ENCODE measurements at places on chromosomes 11 and 22. TPM values are rescaled to one million over a fixed set of nuclear protein-coding genes. Genes with fewer than 3 reads are reported as not detected.
A peak's percentile ranks its signal among the peaks of the same experiment; 100 is the strongest.

DNA sequence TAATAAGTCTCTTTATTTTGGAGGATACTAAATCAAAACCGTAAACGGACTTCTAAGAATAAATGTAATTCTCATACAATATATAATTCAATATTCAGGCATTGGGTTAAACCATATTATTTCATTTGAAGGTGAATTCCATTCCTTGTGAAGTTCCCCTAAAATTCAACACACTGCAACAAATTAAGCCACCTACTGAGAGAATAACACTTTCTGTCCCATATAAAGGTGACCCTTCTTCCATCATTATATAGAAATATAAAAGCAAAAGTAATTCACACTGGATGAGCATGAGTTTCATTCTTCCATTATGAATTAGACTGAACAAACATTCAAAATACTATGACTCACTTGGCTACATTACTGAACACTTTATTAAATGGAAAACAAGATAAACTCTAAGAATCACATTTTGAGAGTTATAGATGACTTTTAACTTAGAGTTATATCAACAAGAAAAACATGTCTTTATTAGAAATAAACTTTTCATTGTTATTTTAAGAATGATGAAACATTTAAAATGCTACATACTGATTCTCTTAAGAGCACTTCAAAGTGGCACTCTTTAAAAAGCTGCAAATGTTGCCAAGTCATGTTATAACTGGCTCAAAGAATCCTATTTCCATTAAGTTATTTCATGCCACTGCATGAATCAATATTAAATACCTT, 2.8 kb downstream of the SESN3 start:
- no peak for DNase-seq

GRCh38 chr11:35723913-35724312, 61.3 kb downstream of the TRIM44 start:
- DNase-seq, result no peak

Gene TLCD5
- 3.3 TPM for total RNA-seq

DNA sequence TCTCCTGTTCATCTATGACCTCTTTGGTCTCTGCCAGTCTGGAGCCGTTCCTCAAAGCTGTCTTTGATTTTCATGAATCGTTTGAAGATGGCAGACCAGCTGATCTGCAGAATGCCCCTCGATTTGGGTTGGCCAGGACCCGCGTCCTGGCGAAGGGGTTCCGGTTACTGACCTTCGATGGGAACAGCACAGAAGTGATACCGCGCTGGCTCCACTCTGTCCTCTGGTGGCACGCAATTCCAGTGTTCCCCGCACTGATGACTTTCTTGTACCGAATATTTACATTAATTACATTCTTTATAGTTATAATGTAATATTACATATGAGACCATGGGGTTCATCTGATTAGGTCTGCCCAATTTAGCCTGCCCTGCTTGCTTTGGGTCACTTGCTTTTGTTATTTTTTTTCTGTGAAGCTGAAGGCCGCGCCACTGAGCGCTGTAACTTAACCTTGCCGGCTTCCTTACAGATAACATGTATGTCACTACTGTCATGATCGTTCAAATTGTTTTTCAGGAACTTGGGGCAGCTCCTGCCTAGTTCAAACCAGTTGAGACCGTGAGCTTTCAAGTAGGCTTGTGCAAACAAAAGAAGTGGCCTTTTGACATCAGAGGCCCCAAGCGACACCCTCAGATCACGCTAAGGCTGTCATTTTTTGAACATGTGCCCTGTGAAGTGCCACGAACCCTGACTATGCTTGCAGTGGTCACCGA, 4.1 kb upstream of the USP18 start:
- no peak for DNase-seq

Gene OR56A3
- not detected for total RNA-seq

- DNase-seq, result no peak
Observed at GRCh38 chr22:26134654-26135330, 34.5 kb upstream of the SEZ6L start.

GRCh38 chr11:27552341-27552740, 45.8 kb upstream of the LIN7C start:
- DNase-seq, result no peak

DNA sequence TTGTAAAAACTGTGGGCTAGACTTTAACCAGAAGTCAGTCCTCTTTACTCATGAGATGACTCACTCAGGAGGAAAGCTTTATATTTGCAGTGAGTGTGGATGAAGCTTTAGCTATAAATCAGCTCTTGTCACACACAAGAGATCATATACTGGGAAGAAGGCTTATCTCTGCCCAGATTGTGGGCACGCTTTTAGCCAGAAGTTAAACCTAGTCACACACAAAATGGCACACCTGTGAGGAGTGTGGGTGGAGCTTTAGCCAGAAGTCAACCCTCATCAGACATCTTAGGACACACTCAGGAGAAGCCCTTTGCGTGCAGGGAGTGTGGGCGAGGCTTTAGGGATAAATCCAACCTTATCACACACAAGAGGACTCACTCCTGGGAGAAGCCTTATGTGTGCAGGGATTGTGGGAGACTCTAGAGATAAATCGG, 706.9 kb upstream of the LUZP2 start:
- no peak for DNase-seq

GRCh38 chr11:86593833-86594232, 78.6 kb downstream of the ME3 start:
- DNase-seq, result no peak

GRCh38 chr11:100867606-100868005, 180.5 kb downstream of the ARHGAP42 start:
- no peak for DNase-seq

- peak; percentile 29 for DNase-seq
Observed at GRCh38 chr22:48346911-48347310, 1480.8 kb downstream of the BRD1 start.

DNA sequence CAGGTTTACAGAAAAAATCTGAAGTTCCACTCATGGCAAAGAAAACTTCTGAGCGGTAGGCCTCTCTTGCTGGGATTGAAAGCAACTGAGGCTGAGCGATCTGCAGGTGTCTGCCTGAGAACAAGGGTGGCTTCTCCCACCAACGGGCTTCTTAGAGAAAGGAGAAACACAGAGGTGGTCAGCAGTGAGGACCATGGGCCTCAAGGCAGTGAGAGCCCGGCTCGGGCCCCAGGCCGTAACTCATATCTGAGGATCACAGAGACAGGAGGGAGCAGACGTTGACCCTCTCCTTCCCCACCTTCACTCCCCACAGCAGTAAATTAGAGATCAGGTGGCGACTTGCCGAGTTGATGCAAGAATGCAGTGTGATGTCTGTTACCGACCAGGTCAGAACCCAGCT, 50.9 kb upstream of the RTL6 start:
- no peak for DNase-seq

GRCh38 chr11:23931443-23931842, 565.4 kb upstream of the LUZP2 start:
- DNase-seq, result no peak

GRCh38 chr11:110296226-110297075, at the start of gene RDX:
Gene RDX (minus strand): TSS chr11:110296614. CDS start chr11:110279692, 16,922 bp downstream.
- peak; percentile 82 for DNase-seq

Gene RBMXL2
- not detected for total RNA-seq

DNA sequence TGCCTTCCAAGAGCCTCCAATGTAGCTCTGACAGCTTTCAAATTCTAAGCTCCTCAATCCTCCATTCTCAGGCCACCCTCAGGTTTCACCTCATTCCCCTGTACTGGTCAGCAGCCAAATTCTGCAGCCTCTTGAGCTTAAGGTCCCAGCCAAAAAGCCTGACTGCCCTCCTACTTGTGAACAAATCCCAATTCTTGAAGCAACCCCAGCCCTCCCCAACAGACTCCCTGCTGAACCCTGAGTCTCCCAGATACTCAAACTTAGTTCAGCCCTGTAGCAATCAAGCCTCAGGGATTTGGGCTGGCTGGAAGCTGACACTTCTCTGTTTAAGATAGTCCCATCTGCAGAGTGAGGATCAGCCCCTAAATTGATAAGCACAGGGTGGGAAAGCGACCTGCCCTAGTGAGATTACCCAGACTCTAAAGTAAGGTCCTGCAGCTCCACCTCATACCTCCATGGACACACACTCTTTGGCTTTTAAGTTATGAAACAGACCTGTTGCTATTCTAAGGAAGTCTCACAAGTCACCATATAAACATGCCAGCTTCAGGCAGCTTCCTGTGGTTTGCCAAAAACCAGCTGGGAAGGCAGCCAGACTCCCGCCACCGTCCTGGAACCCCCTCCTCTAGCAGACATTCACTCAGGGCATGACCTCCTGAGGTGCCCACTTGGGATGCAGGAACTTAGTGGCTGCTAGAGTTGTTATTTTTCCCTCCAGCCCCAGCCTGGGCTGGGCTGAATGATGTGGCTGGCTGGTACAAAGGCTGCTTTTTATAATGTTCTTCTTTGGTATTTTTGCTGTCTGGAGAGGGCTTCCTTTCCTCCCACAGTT, 82.5 kb upstream of the PICALM start:
- peak; percentile 79 for DNase-seq

- no peak for DNase-seq
Observed at GRCh38 chr11:79419120-79419519, 21.7 kb downstream of the TENM4 start.

Gene BBOX1
- total RNA-seq, result not detected

- peak; percentile 69 for DNase-seq
Observed at GRCh38 chr11:47552056-47552565, 821 bp downstream of the CELF1 start.

- DNase-seq, result no peak
Observed at GRCh38 chr11:67384851-67385366, 6.9 kb upstream of the RAD9A start.

Gene KRTAP5-8
- total RNA-seq, result not detected
